ENCODE measurements at places on chromosomes 5 and 9. TPM values are rescaled to one million over a fixed set of nuclear protein-coding genes. Genes with fewer than 3 reads are reported as not detected.

TAF11L10 gene
- not detected for total RNA-seq

NR2F1 gene
- 98.7 TPM for total RNA-seq

COL15A1 gene
- 31.5 TPM for total RNA-seq

IFNA4 gene
- not detected for total RNA-seq
